ENCODE measurements at places on chromosomes 3 and 15.

DNA sequence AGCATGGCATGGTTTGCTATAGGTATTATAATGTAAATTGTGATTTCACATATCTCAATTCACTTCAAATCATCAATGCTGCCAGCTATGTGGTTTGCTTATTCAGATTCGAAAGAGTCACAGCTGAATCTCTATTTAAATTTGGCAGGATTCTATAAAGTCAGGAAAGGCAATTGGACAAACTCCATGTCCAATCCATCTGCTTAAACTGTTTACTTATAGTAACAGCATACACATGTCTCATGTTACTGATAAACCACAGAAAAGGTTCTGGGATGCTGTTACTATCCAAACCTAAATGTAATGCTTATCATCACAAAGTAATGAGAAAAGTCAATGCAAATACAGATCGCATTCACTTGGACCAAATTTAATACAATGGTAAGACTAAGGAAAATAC is 229.7 kb downstream of the ISL2 start:
- no peak for DNase-seq

GRCh38 chr15:70324001-70324974 is 226.6 kb upstream of the TLE3 start:
- DNase-seq = no peak

DNA sequence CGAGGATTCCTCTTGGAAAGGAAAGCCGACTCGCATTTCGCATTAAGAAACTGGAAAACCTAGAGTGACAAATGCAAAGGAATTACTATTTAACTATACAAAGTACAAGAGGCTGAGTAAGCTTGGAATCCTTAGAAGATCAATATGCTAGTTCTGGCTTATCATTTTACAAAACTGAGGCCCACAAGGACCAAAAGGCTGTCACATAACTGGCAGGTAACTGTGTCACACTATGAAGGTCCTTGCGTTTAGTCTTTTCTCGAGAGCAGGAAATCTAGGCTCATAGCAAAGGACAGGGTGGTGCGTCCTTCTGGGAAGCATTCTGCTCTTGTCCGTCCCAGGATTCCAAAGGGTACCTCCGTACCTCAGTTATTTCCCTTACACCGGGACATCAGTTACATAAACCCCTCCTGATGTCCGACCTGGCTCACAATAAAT is 629 bp downstream of the RPL24 start:
- no peak for DNase-seq

- peak; percentile 35 for DNase-seq
Measured at GRCh38 chr3:65597226-65597951, 441.3 kb downstream of the MAGI1 start.

GRCh38 chr3:37974121-37975083 is 16.2 kb upstream of the VILL start:
- DNase-seq = peak; percentile 64

GRCh38 chr15:88645171-88646087 is 6.6 kb downstream of the ISG20 start:
- no peak for DNase-seq

GRCh38 chr3:151300539-151300938 is 16.1 kb downstream of the GPR87 start:
- no peak for DNase-seq

- no peak for DNase-seq
Measured at GRCh38 chr3:100613721-100614390, 4.5 kb downstream of the ADGRG7 start.

GRCh38 chr3:186785495-186786018 is 2.2 kb downstream of the EIF4A2 start:
- no peak for DNase-seq

DNA sequence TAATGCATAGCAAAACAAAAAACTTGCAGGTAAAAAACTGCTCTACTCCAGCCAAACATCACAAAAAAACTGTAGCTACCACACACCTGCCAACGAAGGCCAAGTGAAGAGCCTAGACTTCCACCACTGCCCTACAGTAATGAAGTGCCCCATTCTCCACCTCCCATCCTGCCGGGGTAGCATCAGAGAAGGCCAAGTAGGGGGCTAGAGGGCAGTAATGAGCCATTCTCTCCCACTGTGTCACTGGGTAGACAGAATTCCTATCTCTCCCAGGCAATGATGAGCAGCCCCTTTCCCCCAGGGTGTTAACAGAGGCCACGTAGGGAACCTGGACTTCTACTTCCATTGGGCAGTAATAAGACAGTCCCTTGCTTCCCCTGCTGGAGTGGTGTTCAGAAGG is 9.5 kb downstream of the SEC22C start:
- DNase-seq = no peak

DNA sequence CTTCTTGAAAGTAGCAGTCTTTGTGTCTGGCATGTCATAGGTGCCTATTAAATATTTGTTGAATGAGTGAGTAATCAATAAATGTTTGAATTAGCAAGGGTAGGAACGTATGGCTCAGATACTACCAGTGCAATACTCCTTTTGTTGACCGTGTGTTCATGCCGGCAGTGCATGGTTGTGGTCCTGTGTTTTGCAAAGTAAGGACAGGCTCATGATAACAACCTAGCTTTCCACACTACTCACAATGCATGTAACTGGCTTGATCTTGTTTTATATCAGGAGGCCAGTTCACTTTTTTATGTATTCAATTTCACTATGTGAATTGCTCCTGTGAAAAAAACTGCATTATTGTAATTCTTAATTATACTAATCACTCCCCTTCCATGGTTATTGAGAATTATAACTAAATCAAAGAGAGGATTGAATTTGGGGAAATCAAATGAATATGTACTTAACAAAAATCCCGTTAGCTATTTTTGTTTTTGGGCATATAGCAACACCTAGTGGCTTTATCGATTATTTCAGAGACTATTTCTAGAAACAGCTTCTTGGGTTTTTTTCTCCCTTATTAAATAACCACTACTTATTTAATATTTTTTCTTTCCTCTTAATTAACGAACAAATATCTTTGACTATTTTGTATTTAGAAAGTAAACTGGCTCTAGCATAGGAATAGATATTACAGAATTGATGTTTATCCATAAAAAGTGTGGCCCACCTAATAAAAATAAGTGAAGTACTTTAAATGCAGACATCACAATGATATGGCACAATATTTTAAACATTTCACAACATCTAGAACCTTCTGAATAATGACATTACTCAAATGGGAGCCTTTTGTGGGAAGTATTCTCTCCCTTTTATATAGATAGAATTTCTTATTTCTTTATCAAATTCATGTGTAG is 218.5 kb downstream of the BBX start:
- no peak for DNase-seq

DNA sequence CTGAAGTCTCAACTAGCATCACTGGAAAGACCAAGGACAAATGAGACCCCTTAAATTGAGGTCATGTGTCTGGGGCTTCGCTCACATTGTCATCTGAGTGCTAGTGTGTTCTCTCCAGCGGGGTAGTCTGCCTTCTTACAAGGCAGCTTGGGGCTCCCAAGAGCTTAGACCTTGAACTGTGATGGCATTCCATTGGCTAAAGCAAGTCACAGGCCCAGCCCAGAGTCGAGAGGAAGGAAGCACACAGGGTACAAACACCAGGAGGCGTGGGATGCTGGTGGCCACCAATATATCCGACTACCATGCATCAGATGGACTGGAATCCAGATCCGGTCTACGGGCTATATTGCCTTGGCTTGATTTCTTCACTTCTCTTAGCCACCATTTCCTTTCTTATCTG is 31.5 kb upstream of the DYNC1LI1 start:
- no peak for DNase-seq

DNA sequence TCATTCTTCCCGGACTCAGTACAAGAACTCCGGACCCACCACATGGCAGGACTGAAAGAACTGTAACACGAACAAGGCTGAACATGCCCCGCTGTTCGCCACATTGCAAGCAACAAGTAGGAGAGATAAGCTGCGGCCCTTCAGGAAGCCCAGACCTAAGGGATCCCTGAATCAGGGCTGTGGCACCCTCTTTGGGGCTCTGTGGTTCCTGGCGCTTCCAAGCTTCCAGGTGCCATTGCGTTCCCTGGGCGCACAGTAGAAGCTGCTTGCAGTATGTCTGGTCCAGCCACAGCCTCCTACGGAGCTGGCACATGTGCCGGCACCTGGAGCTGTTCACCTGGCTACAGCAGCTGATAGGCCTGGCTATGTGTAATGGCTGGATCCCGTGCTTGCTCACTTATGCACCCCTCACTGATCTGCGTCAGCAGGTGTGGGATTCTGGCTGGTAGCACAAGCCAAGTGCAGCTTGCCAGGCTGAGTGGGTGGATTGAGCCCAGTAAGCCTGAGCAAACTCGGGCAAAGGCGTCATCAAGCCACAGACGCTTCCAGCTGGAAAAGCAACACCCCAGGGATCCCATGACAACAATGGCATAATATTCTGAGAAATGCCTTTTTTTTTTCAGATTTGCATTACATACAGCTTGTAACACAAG is 748.6 kb upstream of the GBE1 start:
- DNase-seq = no peak

- peak; percentile 64 for DNase-seq
Measured at GRCh38 chr15:55289746-55290527, at the start of gene RAB27A. RAB27A (minus strand) TSS chr15:55289813; CDS start chr15:55234934, 54,879 bp downstream.

- no peak for DNase-seq
Measured at GRCh38 chr3:192079098-192079497, 618.1 kb downstream of the PYDC2 start.

GRCh38 chr3:126472277-126473006 is 3.2 kb downstream of the ZXDC start:
- DNase-seq = peak; percentile 68

- DNase-seq = no peak
Measured at GRCh38 chr3:195911946-195912270, 3.6 kb upstream of the TNK2 start.

DNA sequence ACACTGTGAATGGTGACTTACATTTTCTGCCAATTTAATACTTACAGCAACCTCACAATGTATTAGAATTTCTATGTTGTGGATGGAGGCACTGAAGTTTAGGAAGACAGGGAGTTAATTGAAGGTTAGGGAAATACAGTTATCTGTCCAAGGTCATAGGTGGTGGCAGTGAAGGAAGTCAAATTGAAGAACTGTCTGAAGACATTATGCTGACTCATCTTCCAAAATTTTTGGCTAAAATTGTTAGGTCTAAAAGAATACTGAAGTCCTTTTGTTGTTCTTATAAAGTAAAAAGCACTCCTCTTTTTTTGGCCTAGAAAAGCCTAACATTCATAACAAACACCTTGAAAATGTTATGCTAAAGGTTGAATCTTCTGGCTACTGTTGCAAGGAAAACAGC is 27.7 kb downstream of the EMC4 start:
- DNase-seq = no peak

DNA sequence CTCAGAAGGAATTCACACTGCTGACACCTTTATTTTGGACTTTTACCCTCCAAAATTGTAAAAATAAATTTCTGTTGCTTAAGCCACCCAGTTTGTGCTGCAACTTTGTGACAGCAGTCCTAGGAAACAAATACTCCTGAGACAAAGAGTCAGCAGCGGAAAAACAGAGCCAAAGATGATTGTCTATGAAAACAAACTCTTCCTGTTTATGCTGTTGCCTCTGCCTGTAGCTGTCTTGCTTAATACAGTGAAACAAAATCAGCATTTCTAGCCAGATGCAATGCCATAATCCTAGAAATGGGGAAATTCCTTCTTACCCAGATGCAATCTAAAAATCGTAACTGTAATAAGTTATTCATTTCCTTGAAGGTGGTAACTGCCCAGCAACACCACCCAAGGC is 387.5 kb upstream of the ATP11B start:
- no peak for DNase-seq

DNA sequence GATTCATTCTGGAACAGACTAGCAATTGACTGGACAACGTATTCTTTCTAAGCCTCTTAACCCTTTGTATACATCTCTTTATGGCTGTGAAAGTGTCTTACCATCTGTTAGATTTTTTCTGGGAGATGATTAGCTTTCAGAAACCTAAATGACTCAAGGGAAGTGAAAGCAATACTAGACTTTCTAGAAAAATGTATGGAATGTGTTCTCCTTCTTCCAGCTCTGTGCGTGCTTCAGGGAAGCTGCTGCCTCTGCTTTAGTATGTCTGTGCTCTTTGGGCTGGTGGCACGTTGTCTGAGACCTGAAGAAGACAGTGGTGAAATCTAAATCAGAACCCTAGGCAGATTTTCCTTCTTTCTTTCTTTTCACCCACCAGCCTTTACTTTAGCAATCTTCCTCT is 89.5 kb downstream of the ITPR1 start:
- DNase-seq = no peak

- no peak for DNase-seq
Measured at GRCh38 chr3:114176487-114176886, 2.4 kb downstream of the DRD3 start.

DNA sequence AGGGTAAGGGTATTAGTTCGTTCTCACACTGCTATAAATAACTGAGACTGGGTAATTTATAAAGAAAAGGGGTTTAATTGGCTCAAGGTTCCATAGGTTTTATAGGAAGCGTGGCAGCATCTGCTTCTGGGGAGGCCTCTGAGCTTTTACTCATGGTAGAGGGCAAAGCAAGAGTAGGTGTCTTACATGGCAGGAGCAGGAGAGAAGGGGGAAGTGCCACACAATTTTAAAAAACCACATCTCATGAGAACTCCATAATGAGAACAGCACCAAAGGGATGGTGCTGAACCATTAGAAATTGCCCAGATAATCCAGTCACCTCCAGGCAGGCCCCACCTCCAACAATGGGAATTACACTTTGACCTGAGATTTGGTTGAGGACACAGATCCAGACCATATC is 12.2 kb downstream of the RNF111 start:
- no peak for DNase-seq

- DNase-seq = no peak
Measured at GRCh38 chr3:98326105-98326893, 27.4 kb upstream of the OR5K4 start.

- no peak for DNase-seq
Measured at GRCh38 chr15:79030470-79030869, 60.1 kb downstream of the RASGRF1 start.

DNA sequence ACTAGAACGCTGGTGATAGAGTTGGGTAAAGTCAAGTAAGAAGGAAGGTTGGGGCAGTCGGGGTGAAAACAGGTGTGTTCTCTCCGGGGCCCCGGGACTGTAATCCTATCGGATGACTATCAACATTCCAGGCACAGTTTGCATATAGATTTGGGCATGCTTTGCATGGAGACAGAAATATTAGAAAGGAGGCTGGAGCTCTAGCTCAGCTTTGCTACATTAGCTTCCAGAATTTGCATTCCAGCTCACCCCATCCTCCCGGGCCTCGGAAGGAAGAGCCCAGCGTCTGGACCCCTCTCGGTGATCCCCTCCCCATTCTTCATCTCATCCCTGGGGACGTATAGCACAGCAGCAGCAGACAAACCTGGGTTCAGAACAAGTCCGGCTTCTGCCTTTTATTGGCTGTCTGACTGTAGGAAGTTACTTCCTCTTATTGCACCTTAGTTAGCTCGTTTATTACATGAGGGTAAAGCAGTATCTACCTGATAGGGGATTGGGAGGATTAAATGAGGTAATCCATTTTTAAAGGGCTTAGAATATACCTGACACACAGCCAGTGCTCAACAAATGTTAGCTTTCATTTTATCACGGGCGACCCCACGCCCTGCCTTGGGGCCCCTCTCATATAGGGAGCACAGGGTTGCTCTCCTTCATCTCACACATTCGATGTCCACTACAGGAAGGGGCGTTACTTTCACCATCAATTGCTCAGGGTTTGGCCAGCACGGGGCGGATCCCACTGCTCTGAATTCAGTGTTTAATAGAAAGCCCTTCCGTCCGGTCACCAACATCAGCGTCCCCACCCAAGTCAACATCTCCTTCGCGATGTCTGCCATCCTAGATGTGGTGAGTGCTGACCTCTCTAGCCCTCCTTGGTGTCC is 3.2 kb downstream of the HTR3E start:
- no peak for DNase-seq

GRCh38 chr3:114860531-114860930 is 286.6 kb downstream of the ZBTB20 start:
- DNase-seq = no peak

- no peak for DNase-seq
Measured at GRCh38 chr3:128262457-128262856, 109.2 kb downstream of the EEFSEC start.
